Thymus (tissue), 14 donors: ENCODE measurements at places on chromosomes 2 and 18. TPM values are rescaled to one million over a fixed set of nuclear protein-coding genes. Genes with fewer than 3 reads are reported as not detected.

DNA sequence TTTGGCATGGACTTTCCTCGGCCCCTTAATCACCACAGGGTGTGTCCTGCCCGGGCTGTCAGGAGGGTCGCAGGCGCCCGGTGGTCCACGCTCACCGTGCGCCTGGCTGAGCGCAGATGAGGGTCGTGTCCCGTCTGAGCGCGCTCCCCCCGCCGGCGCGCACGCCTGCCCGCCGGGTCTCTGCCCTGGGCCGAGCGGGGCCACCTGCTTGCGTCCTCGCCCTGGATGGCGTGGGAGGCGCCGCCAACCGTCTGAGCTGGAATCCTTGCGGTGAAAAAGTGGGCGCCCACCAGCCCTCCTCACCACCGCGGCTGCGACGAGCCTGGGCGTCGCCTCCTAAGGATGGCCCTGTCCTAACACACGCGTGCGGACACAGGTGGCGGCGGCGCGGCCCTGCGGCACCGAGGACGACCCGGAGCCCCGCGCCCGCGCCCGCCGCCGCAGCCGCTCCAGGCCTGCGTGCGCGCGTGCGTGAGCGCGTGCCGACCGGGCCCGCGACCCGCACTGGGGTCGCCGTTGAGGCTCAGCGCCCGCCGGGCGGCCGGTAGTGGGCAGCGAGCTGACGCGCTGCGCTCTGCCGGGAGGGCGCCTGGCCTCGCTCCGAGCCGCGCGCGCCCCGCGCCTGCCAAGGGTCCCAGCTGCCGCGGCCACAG, 126.6 kb downstream of the ARHGEF4 start:
- DNase-seq = no peak

- DNase-seq = no peak
These were observed 24.2 kb upstream of the KLF11 start for GRCh38 chr2:10019174-10019573.

- DNase-seq = no peak
These were observed 20.4 kb upstream of the NR4A2 start for GRCh38 chr2:156352911-156353310.

GRCh38 chr18:47550611-47551010, 299.2 kb upstream of the SKOR2 start:
- no peak for DNase-seq

- no peak for DNase-seq
These were observed 79.0 kb downstream of the DNER start for GRCh38 chr2:229635371-229635680.

DNA sequence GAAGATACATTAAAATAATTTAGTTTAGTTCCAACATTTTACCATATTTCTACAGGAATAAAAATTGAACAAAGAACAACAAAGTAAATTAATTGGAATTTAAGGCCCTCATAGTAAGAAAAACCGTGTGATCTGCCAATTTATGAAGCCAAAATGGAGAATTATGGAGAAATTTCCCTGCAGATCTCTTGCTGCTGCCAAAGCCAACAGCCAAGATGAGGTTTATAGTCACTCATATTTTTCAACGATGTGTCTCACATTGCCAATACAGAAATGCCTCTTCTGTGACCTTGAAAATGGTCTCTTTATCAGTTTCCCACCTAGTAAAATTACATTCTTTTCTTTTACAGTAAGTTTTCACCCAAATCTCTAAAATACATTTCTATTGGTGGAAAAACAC, 317.2 kb upstream of the FIGN start:
- no peak for DNase-seq

- DNase-seq = no peak
These were observed 31.9 kb downstream of the ATP8B1 start for GRCh38 chr18:57771193-57771592.

- DNase-seq = no peak
These were observed 42.6 kb upstream of the CDCA7 start for GRCh38 chr2:173311844-173312606.

DNA sequence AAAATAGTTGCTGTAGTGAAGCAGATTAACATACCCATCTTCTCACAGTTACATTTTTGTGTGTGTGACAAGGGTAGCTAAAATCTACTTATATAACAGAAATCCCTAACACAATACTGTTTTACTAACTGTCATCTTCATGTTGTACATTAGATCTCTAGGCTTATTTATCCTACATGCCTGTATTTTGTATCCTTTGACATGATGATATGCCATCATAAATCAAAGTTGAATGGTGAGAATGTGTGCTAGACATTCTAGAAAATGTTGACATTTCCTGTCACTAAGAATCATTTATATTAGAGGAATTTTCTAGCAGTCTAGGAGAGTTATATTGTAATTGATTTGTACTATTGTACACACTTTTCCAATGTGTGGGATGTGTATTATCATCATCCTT, 21.5 kb upstream of the CALCRL start:
- no peak for DNase-seq

GRCh38 chr2:168536925-168537466, 80.9 kb downstream of the CERS6 start:
- DNase-seq = no peak

DNA sequence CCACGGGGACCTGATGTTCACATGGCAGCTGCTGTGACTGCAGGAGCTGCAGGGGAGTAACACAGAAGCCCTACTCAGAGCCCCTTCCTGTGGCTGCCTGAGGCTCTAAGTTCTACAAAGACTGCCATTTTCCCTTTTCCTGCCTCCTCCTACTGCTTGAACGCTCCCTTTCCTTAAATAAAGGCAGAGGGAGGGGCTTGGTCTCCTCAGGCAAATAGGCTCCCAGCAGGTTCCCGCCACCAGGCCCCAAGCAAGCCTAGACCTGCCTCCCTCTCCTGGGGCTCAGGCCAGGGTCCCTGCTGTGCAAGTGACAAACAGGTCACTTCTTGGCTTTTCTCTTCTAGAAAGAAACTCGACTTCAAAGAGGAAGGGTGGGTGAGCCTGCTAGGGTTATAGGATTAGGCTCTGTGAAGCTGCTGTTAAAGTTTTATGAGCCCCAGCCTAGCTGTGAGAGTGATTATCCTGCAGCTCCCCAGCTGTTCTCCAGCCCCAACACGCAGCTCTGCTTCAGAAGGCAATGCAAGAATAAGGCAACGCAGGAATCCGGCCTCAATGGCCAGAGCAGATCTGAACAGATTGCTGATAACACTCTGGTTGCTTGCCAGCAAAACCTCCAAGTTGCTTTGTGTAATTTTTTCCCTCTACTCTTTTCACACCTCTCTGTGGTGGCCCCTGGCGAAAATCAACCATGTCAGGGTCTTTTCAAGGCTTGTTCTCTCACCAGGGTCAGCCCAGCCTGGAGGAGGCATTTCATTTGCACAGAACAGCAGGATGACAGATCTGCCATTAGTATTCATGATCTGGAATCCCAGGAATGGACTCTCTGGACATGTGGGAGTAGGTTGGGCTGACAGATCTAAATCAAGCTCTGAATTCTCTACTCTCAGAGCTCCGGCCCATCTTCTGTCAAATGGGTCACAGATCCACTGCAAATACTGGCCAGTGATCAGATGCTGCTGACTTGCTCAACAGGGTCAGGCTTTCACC, 71.3 kb downstream of the MRO start:
- DNase-seq = no peak

DNA sequence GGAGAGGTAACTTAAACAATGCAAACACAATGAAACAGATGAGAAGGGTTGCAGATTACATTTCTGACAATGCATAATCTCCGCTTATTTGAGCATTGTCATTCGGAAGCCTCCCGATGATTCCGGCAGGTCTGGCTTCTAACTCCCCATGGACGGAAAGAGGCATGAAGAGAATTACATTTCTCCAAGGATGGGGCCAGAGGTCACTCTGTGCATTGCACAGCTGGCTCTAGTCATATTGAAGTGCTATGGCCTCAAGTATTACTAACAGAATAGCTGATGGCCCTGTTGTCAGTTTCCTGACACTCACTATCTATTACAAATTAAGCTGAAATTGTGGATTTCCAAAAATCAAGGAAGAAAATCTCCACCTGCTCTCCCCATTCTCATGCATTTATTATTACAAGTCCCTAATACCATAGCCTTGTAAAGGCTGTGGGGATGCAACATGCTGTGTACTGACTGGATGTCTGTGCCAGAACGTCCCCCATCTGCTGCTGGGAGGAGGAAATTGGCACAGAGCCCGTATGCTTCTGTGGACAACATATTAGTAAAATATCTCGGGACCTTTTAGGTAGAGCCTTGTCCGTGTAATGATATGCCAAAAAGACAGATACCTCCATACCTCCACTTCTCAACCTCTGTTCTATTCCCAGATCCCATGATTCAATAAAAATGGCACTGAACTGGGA, 168.1 kb downstream of the SETBP1 start:
- no peak for DNase-seq

DNA sequence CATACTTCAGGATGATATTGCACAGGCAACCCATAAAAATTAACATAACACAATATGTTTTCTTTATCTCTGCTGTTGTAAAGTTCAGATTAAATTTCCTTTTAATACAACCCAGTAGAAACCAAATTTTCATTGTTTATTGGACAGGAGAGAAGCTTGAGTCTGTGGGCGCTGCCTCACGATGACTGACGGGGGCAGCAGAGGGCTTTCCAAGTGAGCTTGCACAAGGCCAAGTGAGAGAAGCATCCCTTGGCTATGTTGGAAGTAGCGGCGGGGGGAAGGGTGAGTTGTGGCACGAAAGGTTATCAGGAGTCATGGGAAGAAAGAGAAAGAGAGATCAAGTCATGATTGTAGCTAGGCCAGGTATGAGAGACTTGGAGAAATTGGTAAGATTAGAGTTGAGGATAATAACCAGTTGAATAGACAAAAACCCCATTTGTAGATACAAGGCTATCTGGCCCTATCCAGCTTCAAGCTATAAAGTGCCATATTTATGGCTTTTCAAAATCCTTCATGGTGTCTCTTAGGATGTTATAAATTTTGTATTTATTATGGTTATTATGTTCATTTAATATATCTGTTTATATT, 413.7 kb upstream of the FAM98A start:
- DNase-seq = no peak

- no peak for DNase-seq
These were observed 124.9 kb downstream of the NBAS start for GRCh38 chr2:15436195-15436594.

GRCh38 chr18:51653507-51654213, 456.2 kb upstream of the MEX3C start:
- no peak for DNase-seq

DNA sequence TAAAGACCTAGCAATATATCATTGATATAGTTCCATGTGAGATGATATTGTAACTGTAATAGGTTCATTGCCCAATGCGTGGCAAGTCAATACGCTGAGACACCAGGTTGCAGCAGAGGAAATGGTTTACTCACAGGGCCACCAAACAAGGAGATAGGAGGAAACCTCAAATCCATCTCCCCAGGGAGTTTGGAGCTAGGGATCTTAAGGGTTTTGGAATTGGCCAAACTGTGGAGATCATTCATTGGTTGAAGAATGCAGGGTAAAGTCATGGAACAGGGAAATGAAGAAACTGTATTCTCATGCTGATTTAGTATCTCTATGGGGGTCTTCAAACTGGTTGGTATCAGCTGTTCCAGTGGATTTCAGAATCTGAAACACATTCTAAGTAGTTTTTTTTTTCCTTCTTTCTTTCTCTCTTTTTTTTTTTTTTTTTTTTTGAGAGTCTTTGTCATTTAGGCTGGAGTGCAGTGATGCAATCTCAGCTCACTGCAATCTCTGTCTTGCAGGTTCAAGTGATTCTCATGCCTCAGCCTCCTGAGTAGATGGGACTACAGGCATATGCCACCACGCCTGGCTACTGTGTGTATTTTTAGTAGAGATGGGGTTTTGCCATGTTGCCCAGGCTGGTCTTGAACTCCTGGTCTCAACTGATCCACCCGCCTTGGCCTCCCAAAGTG, 30.7 kb upstream of the PPM1B start:
- no peak for DNase-seq

DNA sequence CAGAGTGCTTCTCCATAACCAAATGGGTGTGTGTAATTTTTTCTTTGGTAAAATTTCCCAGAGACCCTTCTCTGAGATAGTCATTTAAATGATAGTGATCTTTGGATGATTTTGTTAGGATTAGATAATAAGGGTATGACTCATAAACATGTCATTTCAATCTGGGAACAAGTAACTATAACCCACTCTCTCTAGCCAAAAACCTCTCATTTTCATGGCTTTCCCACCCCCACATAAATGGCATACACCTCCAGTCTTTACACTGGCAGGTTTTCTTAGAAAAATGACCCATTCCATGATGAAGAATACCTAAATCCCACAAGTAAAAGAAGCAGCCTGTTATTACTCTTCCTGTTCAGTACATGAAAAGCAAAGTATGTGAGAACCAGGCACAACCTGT, 572.0 kb upstream of the ZEB2 start:
- DNase-seq = no peak

GRCh38 chr2:52475590-52475989, 1292.0 kb upstream of the CHAC2 start:
- DNase-seq = no peak

GRCh38 chr2:74316627-74317295, 26.5 kb downstream of the SLC4A5 start:
- DNase-seq = no peak

DNA sequence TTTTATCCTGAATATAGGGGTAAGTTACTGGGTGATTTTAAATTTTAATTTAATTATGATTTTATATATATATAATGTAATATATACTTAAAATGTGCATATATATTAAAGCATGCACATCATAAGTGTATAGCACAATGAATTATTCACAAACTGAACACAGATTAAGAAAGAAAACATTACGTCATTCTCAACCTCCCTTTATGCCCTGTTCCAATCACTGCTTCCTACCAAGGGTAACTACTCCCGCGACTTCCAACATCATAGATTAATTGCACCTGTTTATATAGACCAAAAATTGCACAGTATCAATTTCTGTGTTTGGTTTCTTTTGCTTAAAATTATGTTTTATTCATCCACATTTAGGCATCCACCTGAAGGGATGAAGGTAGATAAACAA, 301.3 kb upstream of the KLHL14 start:
- DNase-seq = no peak

GRCh38 chr2:210303498-210303897, 11.5 kb downstream of the MYL1 start:
- no peak for DNase-seq

GRCh38 chr2:229301237-229301636, 30.1 kb upstream of the PID1 start:
- DNase-seq = no peak

The MAP4K3 gene
- polyA plus RNA-seq = 19.5 TPM

The DNAJC5G gene
- 0.02 TPM for polyA plus RNA-seq

The FOXD4L1 gene
- 0.09 TPM for polyA plus RNA-seq

The MALL gene
- 7.7 TPM for polyA plus RNA-seq

The CSRNP3 gene
- 0.68 TPM for polyA plus RNA-seq

The LHCGR gene
- polyA plus RNA-seq = 0.21 TPM

The MAL gene
- polyA plus RNA-seq = 143 TPM

The PER2 gene
- 5.6 TPM for polyA plus RNA-seq

The ARL4C gene
- 59.9 TPM for polyA plus RNA-seq
